ENCODE measurements at places on chromosomes 6 and 20.

GRCh38 chr6:33507261-33507660, 52.9 kb downstream of the ZBTB9 start:
- no peak for DNase-seq

DNA sequence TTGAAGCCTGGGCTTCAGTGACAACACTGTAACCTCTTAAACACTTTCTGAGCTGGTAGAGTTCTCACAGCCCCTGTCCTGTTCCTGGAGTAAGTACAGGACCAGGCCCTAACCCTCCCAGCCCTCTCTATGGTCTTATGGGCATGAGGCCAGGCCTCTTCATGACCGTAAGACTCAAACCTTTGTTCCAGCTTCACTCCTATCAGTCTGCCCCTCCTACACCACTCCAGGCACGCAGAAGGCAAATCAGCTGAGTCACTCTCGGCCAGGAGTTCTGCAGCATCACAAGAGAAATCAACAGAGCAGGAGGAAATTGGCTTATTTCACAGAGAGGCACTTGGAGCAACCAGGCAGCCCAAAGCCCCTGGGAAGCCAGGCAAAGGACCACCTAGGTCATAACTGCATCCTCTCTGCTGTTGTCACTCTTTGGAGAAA, 25.3 kb upstream of the CHD6 start:
- no peak for DNase-seq

GRCh38 chr6:163461696-163462095, 47.2 kb downstream of the QKI start:
- DNase-seq = no peak

DNA sequence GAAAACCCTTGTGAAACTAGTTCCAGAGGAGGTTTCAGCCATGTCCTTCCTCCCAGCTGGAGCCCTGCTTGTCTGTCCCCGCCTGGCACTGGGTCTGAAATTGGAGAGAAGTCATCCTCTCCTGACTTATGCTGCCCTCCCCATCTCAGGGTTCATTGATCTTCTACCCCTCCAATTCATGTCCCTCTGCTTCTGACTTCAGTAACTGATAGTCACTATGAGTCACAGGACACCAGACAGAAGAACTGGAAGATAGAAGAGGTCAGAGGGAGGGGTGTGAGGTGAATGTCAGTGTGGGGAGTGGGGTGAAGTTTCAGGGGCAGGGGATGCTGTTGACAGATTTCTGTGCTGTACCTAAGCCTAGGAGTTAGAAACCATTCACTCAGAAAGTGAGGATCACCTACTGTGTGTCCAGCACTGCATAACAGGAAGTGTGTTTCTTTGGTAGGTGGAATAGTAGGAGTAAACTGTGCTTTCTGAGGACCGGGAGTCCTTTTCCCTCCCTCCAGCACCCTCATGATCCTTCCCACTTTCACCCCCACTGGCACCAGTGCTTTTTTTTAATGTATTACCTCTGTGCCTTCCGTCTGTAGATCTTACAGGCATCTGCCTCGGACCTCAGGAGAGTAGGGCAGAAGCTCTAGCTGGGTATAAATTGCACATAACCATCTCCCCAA, 627 bp upstream of the RPP21 start:
- no peak for DNase-seq

- DNase-seq = no peak
Observed at GRCh38 chr6:88922775-88923548, 40.5 kb downstream of the RNGTT start.

All from activated T-cell treated with anti-CD3 and anti-CD28 coated beads for 48 hours (primary cell).